ENCODE measurements at places on chromosomes 4 and X.

DNA sequence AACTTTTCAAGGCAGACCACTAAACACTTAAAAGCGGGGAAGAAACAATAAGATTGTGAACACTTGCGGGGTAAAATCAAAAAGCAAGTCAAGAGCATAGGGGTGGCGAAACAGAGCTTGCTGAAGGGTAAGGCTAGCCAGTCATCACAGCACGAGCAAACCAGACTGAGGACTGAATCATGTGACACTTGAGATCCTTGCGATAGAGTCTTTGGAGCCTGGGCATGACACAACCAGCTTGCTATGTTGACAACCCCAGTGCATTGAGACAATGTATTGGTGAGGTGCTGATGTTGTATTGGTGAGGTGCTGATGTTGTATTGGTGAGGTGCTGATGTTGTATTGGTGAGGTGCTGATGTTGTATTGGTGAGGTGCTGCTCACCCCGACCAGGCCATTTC is 72.3 kb downstream of the SLIT2 start:
- DNase-seq = no peak

- DNase-seq = no peak
Measured at GRCh38 chrX:13372203-13372980, 52.5 kb upstream of the ATXN3L start.

- DNase-seq = no peak
Measured at GRCh38 chrX:145735036-145735435, 82.6 kb upstream of the SLITRK2 start.

DNA sequence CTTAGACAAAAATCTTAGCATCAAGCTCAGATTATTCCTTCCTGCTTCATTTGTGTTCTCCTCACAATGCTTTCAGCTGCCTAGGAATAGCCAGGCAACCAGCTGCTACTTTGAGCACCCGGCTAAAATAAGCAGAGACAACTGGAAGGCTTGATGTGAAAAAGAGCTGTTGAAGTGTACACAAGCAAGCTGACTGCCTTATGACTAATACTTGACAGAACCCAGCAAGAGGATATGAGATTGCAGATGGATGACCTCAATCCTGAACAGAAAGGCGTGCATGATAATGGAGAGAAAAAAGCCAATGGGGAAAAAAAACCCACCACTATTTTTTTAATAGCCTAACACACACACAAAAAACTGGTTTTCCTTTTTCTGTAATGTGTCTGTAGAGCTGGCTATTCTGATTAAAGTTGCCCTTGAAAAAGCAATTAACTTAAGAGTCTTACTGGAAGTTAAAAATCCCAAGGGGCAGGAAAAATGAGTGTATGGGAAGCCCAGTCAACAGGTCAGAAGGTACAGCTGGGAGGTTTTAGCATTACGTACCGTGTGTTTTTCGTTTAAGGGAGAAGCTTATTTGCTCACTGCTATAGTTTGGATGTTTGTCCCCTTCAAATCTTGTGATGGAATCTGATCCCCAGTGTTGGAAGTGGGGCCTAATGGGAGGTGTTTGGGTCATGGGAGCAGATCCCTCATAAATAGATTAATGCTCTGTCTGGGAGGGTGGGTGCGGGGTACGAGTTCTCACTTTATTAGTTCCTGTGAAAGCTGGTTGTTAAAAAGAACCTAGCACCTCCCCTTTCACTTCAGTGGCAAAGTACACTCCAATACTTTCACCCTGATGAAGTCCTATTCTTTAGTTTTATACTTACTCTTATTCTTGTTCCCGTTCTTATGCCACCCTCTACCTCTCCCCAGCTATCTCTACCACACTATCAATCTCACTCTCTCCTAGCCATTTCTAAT is 37.1 kb upstream of the HERC6 start:
- DNase-seq = no peak

- DNase-seq = no peak
Measured at GRCh38 chrX:103483720-103484119, 35.6 kb downstream of the RAB40A start.

- no peak for DNase-seq
Measured at GRCh38 chr4:78666830-78667258, 109.3 kb upstream of the BMP2K start.

DNA sequence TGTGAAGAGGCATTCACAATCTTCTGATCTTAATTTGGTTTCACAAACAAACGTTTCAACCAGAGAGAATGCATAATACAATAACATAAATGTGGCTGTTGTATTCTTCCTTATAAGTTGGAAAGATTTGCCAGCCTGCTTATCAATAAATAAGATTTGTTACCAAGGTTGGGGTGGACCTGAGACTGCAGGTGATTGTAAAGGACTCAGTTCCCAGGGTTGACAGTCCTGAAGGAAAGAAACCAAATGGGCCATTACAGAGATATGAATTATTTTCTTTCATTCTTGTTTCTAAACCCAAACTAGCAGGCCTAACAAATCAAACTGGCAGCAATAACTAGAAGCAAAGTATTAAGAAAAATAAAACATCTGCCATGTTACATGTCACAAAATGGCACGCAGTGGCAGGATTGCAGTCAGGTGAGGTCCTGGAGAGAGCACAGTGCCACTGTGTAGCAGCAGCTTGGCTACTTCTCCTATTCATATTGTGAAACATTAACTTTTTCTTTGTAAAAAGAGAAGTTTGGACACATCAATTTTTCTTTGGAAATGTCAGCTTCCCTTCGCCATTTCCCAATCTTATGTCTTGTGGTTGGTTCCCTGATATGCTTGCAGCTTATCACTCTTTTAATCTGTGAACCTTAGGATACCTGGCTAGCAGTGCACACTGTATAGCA is 133.8 kb upstream of the EMCN start:
- DNase-seq = no peak

DNA sequence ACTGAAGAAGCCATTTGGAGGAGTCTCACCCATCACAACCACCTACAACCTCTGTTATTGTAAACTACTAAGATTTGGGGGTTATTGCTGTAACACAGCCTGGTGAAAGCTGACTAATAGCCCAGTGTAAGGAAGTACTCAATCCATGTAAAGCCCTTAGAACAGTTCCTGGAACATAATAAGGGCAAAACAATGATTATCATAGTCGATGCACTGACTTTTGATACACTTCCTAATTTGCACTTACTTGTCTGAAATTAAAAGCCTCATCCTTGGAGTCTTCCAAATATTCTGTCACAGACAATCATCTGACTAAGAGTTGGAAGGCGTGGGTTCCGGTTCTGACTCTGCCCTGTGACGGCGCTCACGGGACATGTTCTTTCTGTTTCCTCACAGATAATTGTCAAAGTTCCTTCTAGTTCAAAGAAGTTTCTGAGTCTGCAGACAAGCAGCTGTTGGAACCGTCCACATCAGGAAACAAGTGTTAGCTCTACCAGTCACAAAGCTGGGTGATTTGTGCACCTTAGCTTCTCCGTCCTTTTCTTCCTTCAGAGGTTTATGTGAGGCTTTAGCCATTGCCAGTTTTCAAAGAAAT is 33.4 kb upstream of the RASGEF1B start:
- no peak for DNase-seq

GRCh38 chr4:183057255-183057654 is 41.8 kb upstream of the WWC2 start:
- no peak for DNase-seq

DNA sequence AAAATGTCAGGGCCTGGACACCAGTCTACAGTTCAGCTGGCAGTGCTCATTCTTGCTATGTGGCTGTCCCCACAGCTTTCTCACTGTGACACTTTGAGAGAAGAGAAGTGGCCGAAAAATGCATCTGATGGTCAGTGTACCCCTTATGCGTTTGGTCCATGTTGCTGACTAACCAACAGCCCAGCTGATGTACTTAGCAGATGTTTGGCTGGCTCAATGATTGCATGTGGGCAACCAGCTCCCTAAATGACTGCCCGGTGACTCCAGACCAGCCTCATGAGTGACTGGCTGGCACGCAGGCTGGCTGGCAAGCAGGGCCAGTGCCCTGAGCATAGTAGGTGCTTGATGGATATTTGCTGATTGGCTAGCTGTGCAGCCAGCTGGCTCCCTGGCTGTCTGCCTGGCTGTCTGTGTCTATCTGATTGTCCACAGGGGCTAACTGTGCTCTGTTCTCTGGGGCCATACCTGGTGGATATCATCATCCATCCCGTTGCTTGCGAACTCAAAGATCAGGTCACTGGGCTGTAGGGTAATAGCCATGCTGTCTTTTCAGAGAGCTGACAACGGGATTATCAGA is 29.4 kb downstream of the ELF4 start:
- DNase-seq = no peak

DNA sequence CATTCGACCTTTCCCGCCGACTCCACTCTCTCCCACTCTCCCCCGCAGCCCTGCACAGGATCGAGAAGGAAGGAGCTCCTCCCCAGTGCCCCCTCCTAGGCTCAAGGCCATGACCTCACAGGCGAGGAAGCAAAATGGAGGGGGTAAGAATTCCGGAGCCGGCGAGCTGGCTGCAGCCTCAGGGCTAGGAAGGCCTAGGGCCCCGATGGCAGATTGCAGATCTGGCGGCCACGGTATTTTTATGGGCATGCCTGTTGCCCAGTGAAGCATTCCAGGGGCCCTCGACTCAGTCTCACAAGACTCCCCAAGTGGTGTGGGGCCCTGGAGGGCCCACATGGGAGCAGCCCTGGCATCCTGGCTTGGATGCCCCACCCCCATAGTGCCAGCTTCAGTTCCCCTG is 942 bp upstream of the L1CAM start:
- DNase-seq = peak; percentile 60

GRCh38 chr4:94378047-94378446 is 35.4 kb upstream of the HPGDS start:
- DNase-seq = no peak

DNA sequence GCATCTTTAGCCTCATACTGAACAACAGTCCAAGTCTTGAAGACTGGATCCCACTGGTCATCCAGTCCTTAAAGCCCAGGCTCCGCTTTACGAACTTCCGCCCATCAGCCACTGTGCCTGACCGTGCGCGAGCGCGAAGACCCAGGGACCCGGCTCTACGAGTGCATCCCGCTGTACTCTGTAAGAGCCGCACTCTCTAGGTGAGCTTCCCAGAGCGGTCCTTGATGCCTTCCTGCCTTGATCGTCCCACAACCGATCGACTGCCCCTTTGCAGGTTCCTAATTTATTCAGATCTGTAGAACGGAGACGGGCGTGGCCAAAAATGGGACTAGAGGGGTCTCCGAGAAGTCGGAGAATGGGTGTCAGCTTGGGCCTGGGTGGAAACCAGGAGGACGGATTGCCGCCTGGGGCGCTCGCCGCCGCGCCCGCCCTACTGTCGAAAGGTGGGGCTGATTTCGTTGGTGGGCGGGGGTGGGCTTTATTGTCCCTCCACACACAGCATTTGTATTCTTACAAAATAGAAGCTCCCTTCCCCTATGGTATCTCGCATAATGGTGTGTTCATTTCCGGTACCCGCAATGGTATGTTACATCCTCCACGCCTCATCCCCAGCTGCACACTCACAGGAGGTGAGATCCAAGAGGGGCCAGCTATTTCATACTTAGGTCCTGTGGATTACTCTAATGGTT is 42.3 kb upstream of the FAM156A start:
- no peak for DNase-seq

DNA sequence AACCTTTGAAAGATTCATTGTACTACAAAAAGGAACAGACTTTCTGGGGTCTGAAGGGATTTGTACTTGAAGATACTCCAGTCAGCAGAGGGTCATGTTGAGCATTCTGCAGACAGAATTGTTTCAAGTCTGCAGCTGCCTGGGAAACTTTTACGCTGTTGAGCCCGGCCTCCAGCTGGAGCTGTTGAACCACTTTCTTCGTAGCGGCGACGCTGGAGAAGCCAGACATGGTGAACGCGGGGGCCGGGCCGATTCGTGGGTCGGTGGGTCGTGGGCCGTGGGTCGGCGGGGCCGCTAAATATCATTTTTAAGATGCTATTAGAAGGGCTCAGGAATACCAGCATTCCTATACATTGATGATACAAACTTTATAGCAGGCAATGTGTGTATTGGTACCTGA is 12.0 kb upstream of the RTL9 start:
- DNase-seq = no peak

DNA sequence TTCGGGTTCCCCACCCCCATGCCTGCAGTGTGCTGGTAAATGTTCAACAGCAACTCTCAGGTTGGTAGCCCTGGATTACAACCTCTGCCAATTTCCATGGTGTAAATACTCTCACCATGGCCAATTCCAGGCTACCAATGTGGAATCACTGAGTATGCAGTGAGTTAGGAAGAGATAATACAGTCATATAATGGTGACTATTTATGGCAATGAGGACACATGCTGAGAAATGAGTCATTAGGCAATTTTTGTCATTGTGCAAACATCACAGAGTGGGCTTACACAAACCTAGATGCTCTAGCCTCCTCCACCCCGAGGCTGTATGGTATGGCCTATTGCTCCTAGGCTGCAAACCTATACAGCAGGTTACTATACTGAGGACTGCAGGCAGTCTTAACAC is 4.6 kb upstream of the CLDN24 start:
- DNase-seq = no peak

DNA sequence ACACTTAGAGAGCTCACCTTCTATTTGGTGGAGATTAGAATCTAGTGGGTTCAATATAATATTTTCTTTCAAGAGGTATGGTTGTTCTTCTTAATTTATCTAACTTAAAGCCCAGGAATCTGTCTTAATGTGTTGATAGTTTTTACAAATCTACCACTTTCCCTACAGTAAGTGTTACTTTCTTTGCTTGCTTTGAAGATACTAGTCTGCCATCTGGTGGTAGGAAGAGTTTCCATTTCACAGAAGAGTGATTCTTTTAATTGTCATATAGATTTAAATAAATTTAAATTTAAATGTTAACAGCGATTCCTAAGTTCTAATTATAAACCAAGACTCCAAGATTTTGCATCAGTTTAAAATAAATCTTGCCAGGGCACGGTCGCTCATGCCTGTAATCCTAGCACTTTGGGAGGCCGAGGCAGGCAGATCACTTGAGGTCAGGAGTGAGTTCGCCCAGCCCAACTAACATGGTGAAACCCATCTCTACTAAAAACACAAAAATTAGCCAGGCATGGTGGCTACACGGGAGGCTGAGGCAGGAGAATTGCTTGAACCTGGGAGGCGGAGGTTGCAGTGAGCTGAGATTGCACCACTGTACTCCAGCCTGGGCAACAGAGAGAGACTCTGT is 43.5 kb downstream of the NUDT9 start:
- DNase-seq = no peak

- no peak for DNase-seq
Measured at GRCh38 chrX:92230628-92231027, 451.5 kb downstream of the PCDH11X start.

DNA sequence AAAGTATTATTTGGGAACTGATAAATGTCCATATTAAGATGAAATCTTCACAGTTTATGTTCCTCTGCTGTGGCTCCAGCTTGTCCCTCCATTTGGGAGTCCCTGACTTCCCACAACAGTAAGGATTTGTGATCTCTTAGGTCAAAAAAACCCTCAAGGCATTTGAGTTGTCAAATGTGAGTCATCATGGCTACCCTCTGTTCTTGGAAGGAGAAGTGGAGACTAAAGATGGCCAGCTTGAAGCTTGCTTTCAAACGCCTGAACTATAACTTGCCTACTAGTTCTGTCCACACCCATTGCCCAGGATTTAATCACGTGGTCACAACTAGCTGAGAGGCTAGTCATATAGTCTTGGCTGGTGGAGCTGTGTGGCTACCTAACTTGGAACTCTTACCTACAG is 107.8 kb downstream of the CCNG2 start:
- no peak for DNase-seq

GRCh38 chr4:112083587-112084347 is 61.5 kb upstream of the FAM241A start:
- no peak for DNase-seq

- DNase-seq = no peak
Measured at GRCh38 chrX:118356154-118356701, 10.3 kb downstream of the WDR44 start.

GRCh38 chr4:78776079-78776728 is at the start of gene BMP2K:
TSS of gene BMP2K (plus strand) at chr4:78776350. CDS start at chr4:78776544, 194 bp downstream.
- DNase-seq = peak; percentile 84

Measured in T1000 (cell line).